ENCODE measurements at places on chromosomes 7 and 10.

DNA sequence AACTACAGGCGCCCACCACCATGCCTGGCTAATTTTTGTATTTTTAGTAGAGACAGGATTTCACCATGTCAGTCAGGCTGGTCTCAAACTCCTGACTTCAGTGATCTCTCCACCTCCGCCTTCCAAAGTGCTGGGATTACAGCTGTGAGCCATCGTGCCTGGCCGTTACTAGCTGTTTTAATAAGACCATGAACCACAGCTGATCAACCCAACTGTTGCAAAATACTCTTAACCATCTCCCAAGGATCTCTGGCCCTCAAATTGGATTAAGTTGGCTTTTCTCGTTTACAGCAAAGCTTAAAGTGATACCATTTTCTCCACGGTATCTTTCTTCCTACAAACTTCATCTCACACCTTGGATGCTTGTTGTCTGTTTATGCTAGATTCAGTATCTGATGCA is 18.3 kb downstream of the ZFAND2A start:
- H3K27me3 ChIP-seq, result no peaks in the 10 kb centered on the region
- H3K27ac ChIP-seq, result no peak overlapping the region
- DNase-seq, result no peak
- no peaks in the 10 kb centered on the region for H3K36me3 ChIP-seq

DNA sequence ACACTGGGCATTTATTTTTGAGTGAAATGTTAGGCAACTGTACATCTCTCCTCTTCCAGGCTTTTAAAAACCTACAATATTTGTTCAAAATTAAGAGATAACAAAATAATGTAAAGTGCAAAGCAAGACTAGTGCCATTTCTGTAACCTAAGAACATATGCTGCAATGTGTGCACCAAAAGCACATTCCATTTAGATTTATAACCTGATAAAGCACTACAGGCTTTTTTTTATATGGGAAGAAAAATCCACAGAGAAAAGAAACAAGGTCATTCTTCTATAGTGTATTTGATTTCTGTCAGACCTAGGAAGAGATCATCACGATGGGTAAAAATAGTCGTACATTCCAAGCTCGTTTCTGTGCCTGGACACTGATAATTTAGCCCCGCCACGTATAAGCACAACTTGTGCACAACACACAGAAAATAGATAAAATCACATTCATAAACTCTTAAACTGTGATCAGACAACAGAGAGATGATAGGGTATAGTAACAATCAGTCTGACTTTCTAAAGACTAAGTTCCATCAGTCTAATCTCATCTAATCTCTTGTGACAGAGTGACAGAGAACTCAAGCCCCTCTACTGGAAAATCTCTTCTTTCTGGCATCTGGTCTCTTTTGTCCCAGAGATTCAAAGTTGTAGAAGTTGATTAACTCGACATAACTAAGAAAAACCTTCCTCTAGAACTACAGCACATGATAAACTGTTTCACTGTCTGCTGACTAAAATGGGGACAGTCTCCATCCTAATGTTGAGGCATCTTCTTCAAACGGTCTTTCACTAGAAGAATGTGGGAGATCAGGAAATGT is 6.7 kb downstream of the LAMB1 start:
- no peak overlapping the region for H3K4me3 ChIP-seq
- no peak overlapping the region for H3K27ac ChIP-seq

GRCh38 chr10:28914701-28915100 is 237.4 kb downstream of the BAMBI start:
- H3K36me3 ChIP-seq, result no peaks in the 10 kb centered on the region
- no peaks in the 10 kb centered on the region for H3K4me1 ChIP-seq
- no peak for DNase-seq
- H3K27ac ChIP-seq, result no peak overlapping the region
- no peak overlapping the region for H3K4me3 ChIP-seq

- H3K4me1 ChIP-seq, result peaks cover 4% of the 10 kb centered on the region
- peak overlapping the region; percentile 94 for H3K27ac ChIP-seq
- no peaks in the 10 kb centered on the region for H3K36me3 ChIP-seq
- peak; percentile 63 for DNase-seq
- H3K27me3 ChIP-seq, result no peaks in the 10 kb centered on the region
Observed at GRCh38 chr10:74177140-74177677, 26.2 kb downstream of the ADK start.

- H3K4me1 ChIP-seq, result no peaks in the 10 kb centered on the region
- H3K27ac ChIP-seq, result no peak overlapping the region
- no peaks in the 10 kb centered on the region for H3K36me3 ChIP-seq
- DNase-seq, result no peak
- H3K27me3 ChIP-seq, result no peaks in the 10 kb centered on the region
Observed at GRCh38 chr10:11793762-11794479, 29.2 kb upstream of the PROSER2 start.

DNA sequence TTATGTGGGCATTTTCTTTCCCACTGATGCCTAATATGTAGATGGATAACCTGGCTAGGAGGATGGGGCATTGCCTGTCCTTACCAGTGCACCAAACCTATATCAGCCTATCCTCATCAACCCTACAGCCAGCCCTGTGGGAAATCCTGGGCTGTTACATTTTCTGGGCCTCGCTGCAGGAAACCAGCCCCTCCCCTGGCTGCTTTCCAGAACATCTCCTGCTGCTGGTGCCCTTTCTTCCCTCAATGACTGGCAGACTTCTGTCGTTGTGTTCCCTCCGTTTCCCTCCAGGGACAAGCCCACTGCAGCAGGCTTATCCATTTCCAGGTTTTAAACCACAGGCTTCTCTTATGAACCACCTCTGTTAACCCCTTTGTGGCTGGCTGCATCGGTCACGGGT is 486.1 kb upstream of the COBL start:
- H3K36me3 ChIP-seq, result no peaks in the 10 kb centered on the region
- H3K4me1 ChIP-seq, result no peaks in the 10 kb centered on the region
- DNase-seq, result no peak
- no peak overlapping the region for H3K27ac ChIP-seq
- no peaks in the 10 kb centered on the region for H3K27me3 ChIP-seq

DNA sequence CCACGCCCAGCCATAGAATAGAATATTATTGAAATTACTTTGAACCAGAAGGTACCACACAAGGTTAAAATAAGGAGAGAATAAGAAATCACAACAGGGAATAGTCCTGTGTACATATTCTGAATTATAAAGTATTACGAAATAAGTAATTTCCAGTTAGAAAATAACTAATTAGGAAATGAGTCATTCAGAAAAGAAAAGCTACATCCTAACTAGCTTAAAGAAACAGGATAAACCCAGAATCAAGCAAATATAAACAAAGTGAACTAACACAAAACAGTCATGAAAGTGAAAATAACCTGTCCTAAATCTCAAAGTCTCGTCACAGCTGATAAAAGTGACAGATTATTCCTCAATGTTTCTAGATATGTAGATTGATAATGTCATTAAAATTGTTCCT is 74.8 kb upstream of the NEBL start:
- H3K27ac ChIP-seq, result no peak overlapping the region
- DNase-seq, result no peak
- H3K4me1 ChIP-seq, result no peaks in the 10 kb centered on the region
- H3K36me3 ChIP-seq, result no peaks in the 10 kb centered on the region
- no peak overlapping the region for H3K4me3 ChIP-seq

- no peaks in the 10 kb centered on the region for H3K27me3 ChIP-seq
- DNase-seq, result no peak
- no peak overlapping the region for H3K4me3 ChIP-seq
- H3K4me1 ChIP-seq, result peaks cover 16% of the 10 kb centered on the region
- peaks cover 20% of the 10 kb centered on the region for H3K36me3 ChIP-seq
- H3K27ac ChIP-seq, result no peak overlapping the region
Observed at GRCh38 chr7:103299660-103300059, 2.4 kb downstream of the PMPCB start.

GRCh38 chr7:142784716-142785115 is 13.9 kb downstream of the PRSS2 start:
- H3K27ac ChIP-seq, result no peak overlapping the region
- no peak for DNase-seq
- no peaks in the 10 kb centered on the region for H3K36me3 ChIP-seq
- no peak overlapping the region for H3K4me3 ChIP-seq

DNA sequence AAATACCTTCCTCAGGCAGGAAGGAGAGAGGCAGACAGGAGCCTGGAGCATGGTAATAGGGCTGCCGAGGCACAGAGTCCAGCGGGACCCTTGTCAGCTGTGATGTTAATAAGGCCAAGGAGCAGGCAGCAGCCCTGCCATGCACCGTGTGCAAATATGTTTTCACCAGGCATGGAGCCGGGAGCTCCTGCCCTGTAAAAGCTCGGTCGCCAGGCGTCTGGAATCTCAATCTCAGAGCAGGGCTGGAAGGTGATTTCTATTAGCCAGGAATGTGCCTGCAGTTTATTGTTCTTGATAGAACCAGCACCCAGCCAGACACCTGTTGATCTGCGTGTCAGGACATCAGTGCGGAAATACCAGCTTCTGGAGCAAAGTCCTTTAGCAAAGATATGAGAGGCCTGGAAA is 469.8 kb downstream of the GLRX3 start:
- no peak for DNase-seq
- H3K4me3 ChIP-seq, result no peak overlapping the region
- no peaks in the 10 kb centered on the region for H3K36me3 ChIP-seq

- no peaks in the 10 kb centered on the region for H3K27me3 ChIP-seq
- no peak for DNase-seq
- H3K36me3 ChIP-seq, result no peaks in the 10 kb centered on the region
- no peak overlapping the region for H3K27ac ChIP-seq
- no peak overlapping the region for H3K4me3 ChIP-seq
Observed at GRCh38 chr10:99304862-99305229, 24.3 kb upstream of the CNNM1 start.

DNA sequence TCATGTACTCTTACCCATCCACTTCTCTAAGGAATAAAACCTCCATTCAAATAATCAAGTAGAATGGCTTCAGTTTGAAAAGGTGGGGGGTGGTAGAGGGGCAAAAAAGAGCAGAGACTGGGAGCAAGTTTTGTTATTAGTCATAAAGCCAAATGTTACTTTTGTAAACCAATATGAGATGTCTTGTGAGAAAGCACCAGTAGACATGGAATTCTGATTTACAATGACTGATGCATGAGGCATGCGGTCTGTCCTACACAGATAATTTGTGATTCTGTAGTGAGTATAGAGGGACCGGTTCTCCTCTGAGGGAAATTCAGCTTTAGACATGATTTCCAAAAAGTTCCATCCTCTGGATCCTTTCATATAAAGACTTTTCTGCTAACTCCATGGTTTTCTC is 12.9 kb upstream of the ABCA13 start:
- H3K27ac ChIP-seq, result no peak overlapping the region
- H3K4me3 ChIP-seq, result no peak overlapping the region
- no peaks in the 10 kb centered on the region for H3K36me3 ChIP-seq
- H3K4me1 ChIP-seq, result no peaks in the 10 kb centered on the region
- no peaks in the 10 kb centered on the region for H3K27me3 ChIP-seq
- no peak for DNase-seq

DNA sequence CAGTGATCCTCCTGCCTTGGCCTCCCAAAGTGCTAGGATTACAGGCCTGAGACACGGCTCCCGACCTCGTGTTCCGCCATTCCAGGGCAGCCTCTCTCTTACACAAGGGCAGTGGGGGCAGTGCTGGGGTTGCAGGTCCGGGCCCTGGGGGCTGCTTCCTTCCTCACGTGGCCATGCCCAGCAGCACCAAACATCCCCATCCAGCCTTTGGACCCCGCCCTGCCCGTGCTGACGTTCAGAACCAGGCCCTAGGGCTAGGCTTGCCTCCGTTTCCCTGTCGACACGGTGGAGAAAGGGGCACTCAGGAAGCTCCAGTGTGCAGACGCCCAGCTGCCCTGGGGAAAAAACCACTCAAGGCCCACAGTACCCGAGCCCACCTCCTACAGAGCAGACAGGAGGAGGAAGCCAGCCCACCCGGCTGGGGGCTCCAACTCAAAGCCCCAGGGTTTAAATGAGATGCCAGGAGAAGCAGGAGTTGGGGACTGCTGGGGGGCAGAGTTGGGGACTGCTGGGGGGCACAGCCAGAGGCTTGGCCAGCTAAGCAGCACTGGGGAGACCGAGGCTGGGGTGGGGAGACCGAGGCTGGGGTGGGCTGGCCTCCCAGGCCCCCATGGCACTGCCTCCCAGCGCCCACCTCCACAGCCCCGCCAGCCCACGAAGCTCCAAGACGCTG is 35.9 kb downstream of the ADAP1 start:
- no peaks in the 10 kb centered on the region for H3K4me1 ChIP-seq
- H3K27ac ChIP-seq, result no peak overlapping the region
- H3K4me3 ChIP-seq, result no peak overlapping the region
- H3K36me3 ChIP-seq, result no peaks in the 10 kb centered on the region

GRCh38 chr10:60189861-60190475 is 199.7 kb downstream of the ANK3 start:
- no peaks in the 10 kb centered on the region for H3K4me1 ChIP-seq
- H3K27ac ChIP-seq, result no peak overlapping the region
- no peak for DNase-seq
